ENCODE measurements at places on chromosomes 4 and X.

- no peak for DNase-seq
Measured at GRCh38 chrX:113956936-113957335, 627.0 kb upstream of the HTR2C start.

DNA sequence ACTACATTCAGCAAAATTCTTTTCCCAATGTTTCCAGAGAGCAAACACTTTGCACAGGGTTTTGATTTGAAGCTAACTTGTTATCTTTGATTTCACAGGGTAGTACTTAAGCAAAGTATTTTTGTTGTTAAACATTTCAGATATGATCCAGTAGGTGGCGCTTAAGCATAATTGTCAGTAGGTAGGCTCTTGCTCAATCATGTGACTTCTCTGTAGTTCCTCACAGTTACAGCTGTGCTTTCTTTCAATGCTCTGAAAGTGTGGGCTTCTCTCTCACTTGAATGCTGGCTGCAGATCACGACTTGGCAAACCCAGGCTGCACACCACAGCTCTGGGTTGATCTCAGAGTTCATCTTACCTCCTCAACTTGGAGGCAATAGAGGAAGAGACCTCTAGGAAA, 1016.5 kb downstream of the SH3BGRL start:
- no peak for DNase-seq

DNA sequence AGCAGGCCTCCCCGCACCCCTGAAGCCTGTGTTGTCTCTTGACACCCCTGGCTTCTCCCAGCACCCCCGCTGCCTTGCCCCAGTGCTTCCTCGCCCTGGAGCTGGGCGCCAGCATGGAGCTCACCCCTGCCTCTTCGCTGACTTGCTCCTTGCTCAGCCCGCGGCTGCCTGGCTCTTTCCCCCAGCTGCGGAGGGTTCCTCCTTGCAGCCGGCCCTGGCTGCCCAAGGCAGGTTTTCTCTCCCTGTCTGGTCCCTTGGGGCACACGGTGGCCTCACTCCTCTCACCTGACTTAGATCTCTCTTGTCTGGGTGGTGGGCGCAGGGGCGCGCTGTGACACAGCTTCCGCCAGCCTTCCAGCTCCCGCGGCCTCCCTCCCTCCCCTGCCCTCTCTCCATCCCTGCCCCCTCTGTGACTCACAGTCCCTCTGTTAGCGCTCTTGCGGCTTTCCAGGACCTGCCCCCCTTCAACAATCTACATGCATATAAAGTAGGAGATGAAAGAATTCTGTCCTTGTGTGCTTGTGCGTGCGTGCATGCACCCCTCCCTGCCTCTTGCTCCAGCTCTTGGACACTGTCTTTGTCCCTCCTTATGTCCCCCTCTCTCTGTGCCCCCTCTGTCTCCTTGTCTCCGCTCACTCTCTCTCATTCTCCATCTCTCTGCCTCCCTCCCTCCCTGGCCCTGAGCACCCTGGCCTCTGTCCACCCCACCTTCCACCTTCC, 2.2 kb downstream of the PLXNB3 start:
- DNase-seq = peak; percentile 31

- DNase-seq = no peak
Measured at GRCh38 chrX:31715675-31716074, 643.8 kb upstream of the FTHL17 start.

DNA sequence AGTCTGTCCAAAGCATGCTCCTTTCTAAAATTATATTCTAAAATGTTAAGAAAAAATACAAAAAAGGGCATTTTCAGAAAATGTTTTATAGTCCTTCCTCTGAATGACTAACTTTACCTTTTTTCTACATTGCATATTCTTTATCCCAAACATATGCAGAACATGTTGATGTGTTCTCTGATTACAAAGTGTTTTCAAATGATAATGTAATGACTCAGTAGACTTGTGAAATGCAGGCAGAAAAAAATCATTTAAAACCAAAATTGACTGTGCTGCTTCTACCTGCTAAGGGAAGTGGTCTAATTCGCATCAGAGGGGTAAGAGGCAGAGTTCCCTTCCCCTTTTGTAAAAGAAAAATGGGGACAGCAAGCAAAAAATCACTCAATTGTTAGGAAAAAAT, 22.7 kb upstream of the YTHDC1 start:
- no peak for DNase-seq

- DNase-seq = no peak
Measured at GRCh38 chrX:39705290-39705689, 392.5 kb downstream of the BCOR start.

DNA sequence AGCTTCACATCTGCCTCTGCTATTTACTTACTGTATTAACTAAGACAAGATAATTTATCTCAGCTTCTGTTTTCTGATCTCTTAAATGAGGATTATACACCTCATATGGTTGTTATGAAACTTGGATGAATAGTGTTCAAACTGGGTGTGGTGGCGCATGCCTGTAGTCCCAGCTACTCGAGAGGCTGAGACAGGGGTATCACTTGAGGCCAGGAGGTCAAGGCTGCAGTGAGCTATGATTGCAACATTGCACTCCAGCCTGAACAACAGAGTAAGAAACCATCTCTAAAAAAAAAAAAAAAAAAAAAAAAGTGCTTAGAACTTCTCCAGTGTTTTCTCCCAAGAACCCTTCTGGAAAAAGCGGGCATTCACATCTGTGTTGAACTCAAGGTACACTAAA, 19.8 kb upstream of the KLF3 start:
- no peak for DNase-seq

DNA sequence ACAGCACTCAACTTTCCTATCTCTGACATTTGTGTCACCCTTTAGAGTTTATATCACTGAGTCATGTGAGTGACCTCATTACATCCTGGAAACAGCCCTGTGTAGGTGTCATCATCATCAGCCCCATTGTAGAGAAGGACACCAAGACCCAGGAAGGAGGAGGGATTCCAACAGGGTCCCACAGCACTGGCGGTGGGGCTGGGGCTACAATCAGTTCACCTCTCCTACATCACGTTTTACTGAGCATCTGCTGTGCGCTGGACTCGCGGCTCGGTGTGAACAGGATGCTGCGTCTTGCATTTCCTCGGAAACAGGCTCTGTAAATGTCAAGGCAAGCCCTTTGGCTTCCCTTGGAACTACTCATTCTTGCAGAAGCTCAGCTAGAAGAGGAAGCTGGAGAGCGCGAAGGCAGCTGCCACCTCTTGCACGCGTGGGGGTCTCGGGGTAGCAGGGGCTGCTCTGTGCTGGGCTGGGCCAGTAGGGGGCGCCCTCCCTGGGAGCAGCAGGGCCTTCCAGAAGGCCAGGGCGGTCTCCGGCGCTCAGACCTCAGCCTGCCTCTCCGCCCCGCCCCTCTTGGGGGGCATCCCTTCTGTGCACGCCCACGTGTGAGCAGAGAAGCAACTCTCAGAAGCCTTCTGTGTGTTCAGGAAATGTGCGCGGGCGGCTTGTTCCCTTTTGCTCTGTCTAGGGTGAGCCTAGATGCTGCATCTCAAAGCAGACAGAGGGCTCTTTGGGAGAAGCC, 29.0 kb downstream of the REELD1 start:
- peak; percentile 62 for DNase-seq

- DNase-seq = no peak
Measured at GRCh38 chrX:153537526-153538295, 20.3 kb downstream of the ATP2B3 start.

GRCh38 chrX:150240643-150240970, 122.5 kb upstream of the MAMLD1 start:
- DNase-seq = no peak

DNA sequence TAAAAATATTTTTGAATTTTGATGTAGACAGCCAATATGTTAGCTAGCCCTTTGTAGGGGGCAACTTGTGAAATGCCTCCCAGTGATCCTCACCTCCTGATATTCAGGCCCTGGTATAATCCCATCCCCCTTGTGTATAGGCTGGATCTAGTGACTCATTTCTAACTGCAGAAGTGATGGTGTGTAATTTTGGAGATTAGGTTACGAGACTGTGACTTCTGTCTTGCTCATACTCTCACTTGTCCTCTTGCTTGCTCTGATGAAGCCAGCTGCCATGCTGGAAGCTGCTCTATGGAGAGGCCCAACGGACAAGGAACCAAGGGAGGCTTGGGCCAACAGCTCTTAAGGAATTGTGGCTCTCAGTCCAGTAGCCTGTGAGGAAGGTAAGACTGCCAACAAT, 61.7 kb downstream of the GPR82 start:
- no peak for DNase-seq

- DNase-seq = no peak
Measured at GRCh38 chrX:13778916-13779315, 38.0 kb downstream of the GPM6B start.

DNA sequence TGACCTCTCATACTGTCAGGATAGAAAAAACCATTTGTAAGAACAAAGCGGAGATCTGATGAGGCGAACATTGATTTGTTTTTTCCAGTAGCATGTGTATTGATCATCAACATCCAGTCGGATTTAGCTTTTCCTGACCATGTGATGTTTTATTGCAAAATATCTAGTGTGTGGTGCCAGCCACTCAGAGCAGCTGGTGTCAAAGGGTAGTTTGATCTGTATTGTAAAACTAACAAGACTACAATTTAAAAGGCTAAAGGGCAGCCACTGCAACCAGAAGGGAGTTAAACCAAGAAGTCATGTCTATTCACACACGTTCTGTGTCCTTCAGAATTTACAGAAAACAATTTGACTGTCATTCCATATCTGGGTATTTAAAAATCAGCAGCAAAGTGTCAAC, 719.0 kb upstream of the FRG1 start:
- DNase-seq = no peak

GRCh38 chr4:82357640-82358039, 16.2 kb downstream of the HNRNPD start:
- no peak for DNase-seq

DNA sequence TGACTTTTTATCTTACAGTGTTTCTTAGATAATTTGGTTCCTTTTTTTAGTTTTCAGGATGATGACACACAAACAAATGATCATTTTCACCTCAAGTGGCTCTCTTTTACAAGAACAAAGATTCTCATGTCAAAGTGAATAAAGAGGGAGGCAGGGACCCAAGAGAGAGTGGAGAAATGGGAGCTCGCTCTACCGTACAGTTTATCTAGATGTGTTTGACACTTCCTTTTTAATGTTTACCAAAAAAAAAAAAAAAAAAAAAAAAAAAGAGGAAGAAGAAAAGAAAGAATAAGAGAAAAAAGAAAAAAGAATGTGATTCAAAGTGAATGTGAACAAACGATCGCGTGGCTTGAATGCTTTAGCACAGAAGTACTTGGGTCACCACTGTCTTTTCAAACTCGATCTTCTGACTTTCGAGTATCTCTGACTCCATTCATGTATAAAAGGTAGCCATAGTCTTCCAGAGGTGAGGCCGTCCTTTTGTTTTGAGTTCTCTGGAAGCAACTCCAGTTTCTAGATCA, 75.6 kb upstream of the GRXCR1 start:
- no peak for DNase-seq

GRCh38 chrX:31658360-31658759, 586.5 kb upstream of the FTHL17 start:
- no peak for DNase-seq

DNA sequence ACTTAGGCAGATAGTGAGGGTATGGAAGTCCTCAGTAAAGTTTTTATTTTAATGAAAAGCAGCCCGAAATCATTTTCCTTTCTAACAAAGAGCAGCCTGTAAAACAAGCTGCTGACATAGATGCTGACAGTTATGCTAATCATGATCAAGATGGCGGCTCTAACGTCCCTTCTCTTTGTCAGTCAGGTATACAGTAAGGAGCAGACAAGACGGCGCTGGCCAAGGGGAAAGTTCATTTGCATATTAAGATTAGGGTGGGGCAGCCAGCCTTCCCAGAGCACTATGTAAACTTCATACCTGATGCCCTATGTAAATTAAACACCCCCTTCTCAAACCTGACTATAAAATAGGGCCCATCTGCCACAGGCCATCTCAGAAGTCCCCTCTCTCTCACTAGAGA, 76.9 kb downstream of the MAGEB10 start:
- DNase-seq = no peak

- no peak for DNase-seq
Measured at GRCh38 chr4:144656850-144657249, 10.9 kb downstream of the HHIP start.

DNA sequence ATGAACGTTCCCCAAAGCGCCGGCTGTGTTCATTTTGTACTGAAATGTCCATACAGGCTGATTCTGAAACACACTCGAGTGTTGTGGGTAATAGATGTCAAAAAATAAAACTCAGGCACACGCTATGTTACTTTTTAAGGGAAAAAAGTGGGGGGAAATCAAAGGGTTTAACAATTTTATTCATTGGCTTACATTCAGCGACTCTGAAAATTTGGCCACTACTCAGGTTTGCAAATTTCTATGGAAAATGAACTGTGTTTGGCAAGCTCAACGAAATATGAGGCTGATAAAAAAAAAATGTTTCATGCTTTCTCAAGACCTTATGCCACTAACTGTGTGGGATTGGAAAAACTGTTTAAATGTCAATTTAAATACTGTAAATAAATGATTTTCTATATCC, 18.5 kb downstream of the AMELX start:
- no peak for DNase-seq

DNA sequence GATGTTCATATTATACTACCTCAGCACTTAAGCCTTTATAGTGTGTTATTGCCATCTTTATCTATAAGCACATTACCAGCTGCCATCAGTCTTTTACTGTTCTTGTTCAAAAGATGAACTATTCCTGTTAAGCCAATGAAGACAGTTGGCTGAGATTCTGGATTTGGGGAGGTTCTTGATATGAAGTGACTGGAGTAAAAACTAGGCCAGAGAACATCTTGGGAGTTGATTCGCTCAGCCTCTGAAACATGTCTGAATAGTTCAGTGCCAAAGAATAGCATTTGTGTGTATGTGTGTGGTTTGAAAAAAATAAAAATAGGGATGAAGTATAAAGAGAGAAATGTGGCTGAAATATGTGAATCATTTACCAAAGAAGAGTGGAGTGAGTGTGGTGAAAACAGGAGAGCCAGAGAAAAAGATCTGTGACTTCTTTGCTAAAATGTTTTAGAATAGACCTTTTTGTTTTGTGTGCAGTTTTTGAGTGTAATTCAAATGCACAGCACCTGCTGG, 15.2 kb downstream of the EXOC1 start:
- DNase-seq = no peak

DNA sequence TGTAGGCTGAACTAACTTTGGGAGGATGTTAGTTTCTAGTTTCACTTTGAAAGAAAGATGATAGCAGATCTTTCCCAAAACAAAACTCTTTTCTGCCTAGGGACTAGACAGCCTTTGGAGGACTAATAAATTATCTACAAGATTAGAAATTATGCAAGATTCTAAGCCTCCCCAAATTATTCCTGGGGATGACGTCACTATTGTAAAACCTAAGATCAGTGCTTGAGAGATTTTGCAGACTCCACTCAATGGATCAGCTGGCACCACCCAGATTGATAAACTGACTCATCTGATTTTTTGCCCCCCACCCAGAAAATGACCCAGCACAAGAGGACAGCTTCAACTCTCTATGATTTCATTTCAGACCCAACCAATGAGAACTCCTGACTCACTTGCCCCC, 1057.9 kb upstream of the DIAPH2 start:
- DNase-seq = no peak

- DNase-seq = no peak
Measured at GRCh38 chr4:171629737-171630136, 183.5 kb upstream of the GALNTL6 start.
